ENCODE measurements at places on chromosomes 2 and 18.

DNA sequence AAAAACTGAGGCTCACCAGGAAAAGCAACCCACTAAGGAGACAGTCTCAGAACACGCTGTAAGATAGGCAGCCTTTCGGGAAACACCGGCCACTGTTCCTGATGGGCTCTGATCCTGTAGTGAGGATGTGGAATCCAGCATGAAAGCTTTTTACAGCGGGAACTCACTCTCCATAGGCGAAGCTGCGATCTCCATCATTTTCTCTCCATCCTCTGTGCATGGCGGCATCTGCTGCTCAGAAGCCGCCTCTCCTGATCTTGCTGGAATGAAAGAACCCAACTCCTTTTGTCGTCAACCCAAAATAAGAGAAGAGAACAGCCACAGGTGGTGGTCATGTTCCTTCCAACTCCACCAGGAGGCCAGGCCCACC is 49.9 kb downstream of the TMEM18 start:
- DNase-seq = no peak

DNA sequence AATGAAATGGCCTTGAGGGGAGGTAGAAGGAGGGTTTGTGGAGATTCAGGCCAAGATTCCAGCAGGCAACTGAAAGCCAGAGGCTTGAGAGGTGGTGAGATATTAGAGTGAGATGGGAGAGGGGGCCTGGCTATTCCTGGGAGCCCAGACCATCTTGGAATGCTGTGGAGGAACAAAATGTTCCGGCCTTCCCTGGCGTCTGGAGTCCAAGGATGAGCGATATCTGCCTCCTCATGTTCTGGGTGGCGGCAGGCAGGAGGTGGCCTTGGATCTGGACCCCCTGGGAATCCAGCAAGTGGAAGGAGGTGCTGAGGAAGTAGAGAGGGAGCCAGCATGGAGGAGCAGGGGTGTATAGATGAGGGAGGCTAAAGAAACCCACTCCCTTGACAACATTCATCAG is 335.9 kb downstream of the CYP26B1 start:
- no peak for DNase-seq

DNA sequence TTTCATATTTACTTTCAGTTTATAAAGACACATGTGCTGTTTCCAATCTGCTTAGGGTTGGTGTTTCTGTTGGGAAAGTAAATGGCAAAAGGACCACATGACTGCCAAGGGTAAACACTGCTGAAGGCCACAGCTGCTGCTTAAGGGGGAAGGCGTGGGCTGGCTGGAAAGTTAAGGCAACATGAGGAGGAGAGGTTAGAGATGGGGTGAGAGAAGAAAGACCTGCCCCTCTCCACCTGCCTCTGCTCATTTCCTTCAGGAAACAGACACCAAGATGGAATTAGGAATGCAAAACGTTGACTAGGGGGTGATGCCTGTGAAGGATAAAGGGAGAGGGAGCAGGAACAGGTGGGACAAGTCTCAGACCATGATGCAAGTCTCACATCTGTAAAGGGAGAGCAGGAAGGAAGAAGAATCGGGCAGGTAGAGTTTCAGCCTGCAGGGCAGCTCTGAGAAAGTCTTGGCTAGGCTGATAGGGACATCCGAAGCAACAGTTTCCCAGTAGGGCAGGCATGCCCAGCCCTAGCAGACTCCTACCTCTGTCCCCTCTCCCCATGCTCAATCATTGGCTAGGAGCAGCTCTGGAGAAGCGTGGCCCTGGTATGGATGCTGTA is 86.0 kb downstream of the CDC42EP3 start:
- no peak for DNase-seq

- no peak for DNase-seq
Measured at GRCh38 chr2:60414495-60415138, 138.8 kb downstream of the BCL11A start.

DNA sequence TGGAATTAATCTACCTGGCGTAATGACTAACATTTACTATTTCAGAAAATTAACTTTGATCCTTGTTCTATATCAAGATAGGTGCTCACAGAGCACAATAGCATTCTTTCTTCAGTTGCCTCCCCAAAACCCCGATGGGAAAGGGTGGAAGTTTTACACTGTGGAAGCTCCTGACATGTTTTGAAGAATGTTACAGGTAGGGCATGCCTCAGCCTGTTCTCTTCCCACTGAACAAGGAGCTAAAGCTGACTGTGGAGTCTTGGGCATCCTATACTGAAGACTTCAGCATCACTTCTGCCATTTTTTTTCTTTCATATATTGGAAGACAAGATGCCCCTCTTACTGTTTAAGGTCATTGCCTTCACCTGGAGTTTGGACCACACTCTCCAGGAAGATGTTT is 211.2 kb downstream of the SPP2 start:
- DNase-seq = no peak

DNA sequence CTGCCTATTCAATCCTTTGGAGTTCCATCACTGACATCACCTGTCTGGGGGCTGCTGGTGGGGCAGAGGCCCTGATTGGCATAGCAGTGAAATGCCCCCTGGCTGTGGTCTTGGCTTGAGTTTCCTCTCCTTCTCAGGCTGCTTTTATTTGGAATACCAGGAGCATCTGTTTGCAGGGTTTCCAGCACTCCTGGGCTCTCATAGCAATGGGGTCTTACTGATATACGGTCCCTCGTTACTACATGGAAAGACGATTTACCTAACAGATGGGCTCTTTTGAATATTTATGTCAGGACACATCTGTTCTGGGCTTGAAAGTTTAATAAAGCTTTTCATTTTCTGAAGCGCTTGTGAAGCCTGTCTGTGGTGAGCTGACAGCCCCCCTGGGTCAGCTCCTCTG is 230.3 kb downstream of the SLC4A3 start:
- no peak for DNase-seq

- DNase-seq = no peak
Measured at GRCh38 chr2:55232863-55233657, 572 bp downstream of the RPS27A start.

DNA sequence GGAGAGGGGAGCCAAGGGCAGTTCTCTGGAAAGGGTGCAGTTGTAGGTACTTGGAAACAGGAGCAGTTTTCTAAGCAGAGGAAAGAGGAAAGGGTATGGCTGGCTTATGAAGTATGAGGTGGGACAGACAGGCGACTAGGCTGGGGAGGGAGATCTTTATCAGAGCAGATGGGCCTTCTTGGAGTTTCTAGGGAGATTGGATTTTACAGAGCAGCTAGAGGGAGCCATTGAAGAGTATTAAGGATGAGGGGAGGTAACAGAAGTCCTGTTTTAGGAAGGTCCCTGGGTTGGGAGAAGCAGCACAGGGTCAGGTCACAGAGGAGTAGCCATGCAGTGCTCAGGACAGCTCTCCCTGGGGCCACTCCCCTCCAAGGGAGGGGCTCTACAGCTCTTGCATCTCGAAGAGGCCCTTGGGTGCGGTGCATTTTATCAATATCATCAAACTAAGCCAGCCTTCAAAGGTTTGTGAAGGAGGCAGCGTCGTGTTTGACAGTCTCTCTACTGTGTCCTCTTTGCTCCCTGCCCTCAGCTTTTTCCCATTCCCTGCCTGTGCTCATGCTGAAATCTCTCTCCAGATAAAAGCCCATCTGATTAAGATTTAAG is 154.3 kb downstream of the SETBP1 start:
- DNase-seq = no peak

GRCh38 chr2:214587442-214587841 is 176.6 kb downstream of the VWC2L start:
- no peak for DNase-seq

DNA sequence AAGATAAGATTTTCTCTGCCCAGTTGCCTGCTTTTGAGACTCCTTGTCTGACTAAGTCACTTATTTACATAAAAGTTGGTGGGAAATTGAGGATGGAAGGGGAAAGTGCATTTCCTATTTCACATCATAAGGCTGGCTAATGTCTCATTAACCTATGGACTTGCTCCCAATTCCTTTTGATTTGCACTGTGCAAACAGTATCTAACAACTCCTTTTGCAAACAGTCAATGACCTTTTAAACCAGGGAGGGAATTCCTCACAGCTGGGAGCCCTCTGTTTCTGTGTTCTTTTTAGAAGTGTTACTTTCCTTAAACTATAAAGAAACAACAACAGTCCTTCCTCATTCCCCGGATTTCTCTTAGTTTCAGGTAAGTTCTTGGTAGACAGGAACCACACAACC is 272.8 kb downstream of the RND3 start:
- DNase-seq = no peak

GRCh38 chr2:232026910-232027309 is 65.4 kb downstream of the DIS3L2 start:
- no peak for DNase-seq

GRCh38 chr2:169086893-169087467 is 17.6 kb downstream of the DHRS9 start:
- no peak for DNase-seq

DNA sequence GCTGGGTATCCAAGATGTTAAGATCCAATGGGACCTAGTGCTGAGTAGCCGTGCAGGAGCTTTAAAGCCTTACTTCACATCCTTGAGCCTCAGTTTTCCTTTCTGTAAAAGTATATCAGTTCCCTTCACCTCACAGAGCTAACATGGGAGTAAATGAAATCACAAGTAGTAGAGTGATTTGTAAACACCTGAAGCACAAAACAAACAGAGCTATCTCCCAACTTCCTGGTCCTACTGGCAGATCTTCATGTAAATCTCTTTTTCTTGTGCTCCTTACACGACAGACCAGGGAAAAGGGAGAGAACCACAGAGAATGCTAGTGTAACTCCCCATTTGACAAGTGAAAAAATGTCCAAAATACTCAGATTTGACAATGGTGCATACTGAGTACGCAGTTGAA is 17.3 kb downstream of the CCDC93 start:
- DNase-seq = no peak

DNA sequence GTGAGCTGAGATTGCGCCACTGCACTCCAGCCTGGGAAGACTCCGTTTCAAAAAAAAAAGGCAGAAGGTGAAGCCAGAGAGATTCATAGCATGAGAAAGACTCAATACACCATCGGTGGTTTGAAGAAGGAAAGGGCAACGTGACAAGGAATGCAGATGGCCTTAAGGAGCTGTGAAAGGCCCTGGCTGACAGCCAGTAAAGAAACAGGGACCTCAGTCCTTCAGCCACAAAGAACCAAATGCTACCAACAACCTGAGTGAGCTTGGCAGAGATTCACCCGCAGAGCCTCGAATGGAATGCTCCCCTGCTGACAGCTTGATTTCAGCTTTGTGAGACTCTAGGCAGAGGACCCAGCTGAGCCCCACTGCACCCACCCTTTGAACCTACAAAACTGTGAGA is 154.9 kb upstream of the NDUFV2 start:
- no peak for DNase-seq

GRCh38 chr2:77521931-77522470 is at the start of gene LRRTM4:
LRRTM4 (minus strand) TSS chr2:77522376.
- no peak for DNase-seq

- DNase-seq = no peak
Measured at GRCh38 chr2:133568172-133568571, at the start of gene NCKAP5. NCKAP5 (minus strand) TSS chr2:133568463; CDS start chr2:133517526, 50,937 bp downstream.

DNA sequence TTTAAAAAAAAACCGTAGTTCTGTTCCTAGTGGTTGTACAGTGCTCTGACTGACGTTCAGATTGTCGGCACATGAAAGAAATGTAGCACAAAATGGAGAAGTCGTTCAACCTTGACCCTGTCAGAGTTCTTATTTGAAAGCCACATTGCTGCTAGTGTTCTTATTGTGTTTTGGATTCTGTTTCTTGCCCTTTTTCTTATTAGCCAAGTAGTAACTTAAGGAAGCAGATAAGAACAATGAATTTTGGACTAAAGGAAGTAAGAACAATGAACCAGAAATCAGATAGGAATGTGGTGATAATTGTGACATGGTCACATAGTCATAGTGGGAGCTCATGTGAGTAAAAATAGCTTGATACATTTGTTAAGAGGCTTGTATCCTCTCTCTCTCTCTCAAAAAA is 45.9 kb downstream of the RPIA start:
- DNase-seq = no peak

DNA sequence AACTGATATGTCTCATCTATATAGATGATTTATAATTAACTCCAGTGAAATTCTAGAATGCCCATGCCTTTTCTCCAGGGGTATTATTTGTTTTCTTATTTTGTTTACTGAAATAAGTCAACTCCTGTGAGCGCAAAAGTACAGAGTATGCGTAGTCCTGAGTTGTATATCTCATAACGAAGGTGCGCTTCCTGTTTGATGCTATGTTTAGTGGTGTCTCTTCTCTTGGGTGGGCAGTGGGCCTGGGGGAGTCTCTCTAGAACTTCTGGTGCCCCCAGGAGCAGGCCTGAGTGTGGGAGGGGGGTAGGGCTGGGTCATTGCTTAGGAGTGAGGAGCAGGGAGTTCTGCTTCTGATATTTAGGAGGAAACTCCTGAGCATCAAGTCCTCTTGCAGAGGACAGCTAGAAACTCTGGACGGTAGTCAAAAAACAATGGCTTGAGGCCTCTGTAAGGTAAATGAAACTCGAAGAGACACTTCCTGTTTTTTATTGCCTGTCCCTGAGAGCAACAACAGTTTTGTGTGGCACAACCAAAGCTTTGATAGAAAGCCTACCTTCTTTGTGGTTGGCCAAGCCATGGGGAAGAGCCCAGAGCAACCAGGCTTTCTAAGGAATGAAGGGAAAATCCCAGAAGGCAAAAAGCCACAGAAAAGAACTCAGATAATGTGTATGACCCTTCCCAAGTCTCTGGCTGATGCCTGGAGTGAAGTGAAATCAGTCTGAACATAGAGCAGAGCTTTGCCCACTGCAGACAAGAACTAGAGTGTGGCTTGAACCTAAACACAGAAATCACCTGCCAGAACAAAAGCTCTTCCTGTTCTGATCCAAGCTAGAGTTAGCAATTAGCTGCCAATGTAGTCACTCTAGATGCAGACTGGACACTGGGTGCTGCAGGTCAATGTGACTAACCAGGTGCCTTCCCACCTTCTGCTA is 8.5 kb upstream of the SP140L start:
- no peak for DNase-seq

DNA sequence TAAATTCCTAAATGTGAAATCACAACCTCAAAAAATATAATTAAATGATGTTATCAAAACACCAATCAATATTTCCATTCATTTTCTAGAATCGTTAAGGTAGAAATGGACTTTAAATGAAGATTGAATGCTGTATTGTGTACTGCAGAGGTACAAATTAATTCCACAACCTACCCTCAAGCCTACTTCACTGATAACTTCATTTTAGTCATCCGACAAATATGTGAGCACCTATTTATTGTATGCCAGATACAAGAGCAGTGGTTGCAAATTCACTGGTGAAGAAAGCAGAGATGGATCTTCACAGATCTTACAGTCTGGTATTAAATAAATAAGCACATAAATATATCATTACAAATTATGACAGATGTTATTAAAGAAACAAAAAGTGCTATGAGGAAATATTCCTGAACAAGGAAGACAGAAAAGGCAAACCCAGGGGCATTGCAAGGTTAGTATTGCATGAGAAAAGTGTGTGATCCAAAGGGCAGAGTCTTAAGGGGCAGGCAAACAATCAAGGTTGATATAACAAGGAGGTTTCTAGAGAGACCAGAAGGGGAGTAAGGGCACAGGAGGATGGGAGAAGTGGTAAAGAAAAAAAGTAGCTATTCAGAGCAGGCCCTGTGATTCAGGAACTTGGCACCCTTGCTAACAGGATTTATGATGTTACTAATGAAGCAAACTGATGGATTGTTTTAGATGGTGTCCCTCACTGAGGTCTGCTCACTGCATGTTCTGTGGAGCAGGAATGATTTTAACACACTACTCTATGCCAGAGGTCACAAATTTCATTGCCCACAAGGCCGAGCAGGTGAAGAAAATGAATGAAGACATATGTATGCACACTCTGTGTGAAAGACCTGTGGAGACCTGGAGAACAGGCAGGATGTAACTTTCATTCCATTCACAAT is 128.0 kb upstream of the CCDC150 start:
- no peak for DNase-seq

Measured in activated T-cell treated with anti-CD3 and anti-CD28 coated beads for 48 hours (primary cell).